Activated naive CD4-positive, alpha-beta T cell treated with anti-CD3 and anti-CD28 coated beads, Interleukin-2, amount 10 ng/mL, durations not matched to agents 7 days and 5 days (primary cell): ENCODE measurements at places on chromosomes 12 and 14.
A peak's percentile ranks its signal among the peaks of the same experiment; 100 is the strongest.

GRCh38 chr12:94726236-94726835 lies 76.0 kb upstream of the TMCC3 start:
- no peak for DNase-seq

DNA sequence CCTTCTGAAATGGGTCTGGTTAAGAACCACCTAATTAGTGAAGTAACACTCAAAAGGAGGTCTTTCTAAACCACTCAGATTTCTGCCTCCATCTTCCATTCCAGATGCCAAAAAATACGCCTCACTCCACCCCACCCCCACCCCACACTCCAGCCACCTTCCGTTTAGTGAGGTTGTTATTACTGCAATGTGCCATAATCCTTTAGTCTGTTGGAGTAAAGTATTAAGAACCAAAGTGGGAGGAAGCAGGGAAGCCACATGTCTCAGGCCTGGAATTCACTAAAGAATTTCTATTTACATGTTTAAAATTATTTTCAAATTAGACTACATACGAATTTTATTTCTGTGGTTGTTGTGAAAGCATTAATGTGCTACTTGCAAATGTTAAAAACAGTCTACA lies 7.4 kb downstream of the KIF21A start:
- no peak for DNase-seq

GRCh38 chr12:105832806-105833205 lies 305.9 kb downstream of the NUAK1 start:
- no peak for DNase-seq

DNA sequence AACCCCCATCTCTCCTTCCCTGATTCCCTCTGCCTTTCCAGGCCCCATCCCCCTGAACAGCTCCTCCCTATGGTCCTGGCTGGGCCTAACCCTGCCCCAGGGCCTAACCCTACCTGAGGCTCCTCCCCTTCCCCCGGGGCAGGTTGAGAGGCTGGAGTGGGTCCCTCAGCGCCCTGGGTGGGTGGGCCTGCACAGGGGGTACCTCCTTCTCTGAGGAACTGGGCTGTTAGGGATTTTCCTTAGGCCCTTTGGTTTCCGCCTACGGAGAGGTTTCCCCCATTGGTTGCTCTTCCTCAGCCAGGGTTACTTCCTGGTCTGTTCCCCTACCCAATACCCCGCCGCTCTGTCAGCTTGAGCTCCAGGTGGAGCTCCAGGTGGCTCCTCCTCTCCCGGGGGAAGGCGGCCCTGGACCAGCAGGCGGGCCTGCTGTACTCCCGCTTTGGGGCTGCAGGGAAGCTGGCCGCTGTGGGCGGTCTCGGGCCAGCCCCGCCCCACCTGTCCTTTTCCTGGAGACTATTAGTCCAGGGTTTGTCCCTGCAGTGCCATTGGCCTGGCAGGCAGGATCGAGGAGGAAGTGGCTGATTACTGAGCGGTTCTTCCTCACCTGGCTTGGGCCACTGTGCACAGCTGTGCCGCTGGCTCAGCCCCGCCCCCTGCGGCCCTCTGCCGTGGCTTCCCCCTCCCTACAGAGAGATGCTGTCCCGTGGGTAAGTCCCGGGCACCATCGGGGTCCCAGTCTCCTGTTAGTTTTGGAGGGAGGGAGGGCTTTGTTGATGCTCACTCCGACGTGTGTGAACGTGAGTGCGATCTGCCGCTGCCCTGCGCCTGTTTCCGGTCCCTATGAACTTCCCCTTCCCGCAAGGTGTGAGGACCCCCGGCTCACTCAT lies 2.5 kb downstream of the C12orf57 start:
- DNase-seq: peak; percentile 88

GRCh38 chr12:26149968-26150500 lies 25.2 kb upstream of the BHLHE41 start:
- no peak for DNase-seq

GRCh38 chr12:131869871-131870418 lies 24.5 kb upstream of the ULK1 start:
- DNase-seq: no peak
